Stimulated activated CD8-positive, alpha-beta memory T cell treated with anti-CD3 and anti-CD28 coated beads, Interleukin-4, amount 100 ng/mL, for 1 hour (primary cell): ENCODE measurements at places on chromosomes 4 and X.

DNA sequence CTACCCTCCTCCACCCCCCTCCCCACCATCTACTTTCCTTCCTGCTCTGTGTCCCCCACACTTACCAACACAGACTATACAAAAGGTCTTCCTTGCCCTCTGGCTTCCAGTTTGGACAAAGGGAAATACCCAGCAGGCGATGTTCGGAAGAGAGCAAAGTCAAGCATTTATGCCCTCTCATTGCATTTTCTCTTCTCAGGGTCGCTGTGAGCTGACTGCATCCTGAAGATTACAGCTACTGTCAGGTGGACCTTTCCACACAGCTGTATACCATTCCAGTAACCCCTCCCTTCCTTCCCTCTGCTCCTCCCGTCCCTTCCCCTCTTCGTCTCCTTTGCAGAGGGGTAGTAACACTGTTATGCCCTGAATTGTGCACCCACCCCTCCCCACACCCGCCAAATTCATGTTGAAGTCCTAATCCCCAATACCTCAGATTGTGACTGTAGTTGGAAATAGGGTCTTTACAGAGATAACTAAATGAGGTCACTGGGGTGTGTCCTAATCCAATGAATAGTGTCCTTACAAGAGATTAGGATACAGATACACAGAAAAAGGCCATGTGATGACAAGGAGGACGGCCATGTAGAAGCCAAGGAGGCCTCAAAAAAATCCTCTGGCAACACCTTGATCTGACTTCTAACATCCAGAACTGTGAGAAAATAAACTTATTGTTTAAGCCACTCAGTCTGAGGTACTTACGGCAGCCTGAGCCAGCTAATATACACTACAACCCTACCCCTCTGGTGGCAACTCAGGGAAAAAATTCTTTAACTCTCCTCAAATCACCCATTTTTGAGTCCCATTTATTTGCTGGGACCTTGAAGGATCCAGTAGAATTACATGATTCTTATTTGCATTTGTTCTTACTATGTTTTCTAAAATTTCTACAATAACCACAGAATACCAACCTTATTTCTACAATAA lies 11.7 kb downstream of the MORF4L2 start:
- DNase-seq = no peak

- DNase-seq = no peak
Observed at GRCh38 chr4:110224812-110225211, 26.4 kb upstream of the ELOVL6 start.

- DNase-seq = no peak
Observed at GRCh38 chr4:165464813-165465381, 86.1 kb downstream of the CPE start.

GRCh38 chr4:54230484-54231418 lies 1.7 kb downstream of the PDGFRA start:
- no peak for DNase-seq

DNA sequence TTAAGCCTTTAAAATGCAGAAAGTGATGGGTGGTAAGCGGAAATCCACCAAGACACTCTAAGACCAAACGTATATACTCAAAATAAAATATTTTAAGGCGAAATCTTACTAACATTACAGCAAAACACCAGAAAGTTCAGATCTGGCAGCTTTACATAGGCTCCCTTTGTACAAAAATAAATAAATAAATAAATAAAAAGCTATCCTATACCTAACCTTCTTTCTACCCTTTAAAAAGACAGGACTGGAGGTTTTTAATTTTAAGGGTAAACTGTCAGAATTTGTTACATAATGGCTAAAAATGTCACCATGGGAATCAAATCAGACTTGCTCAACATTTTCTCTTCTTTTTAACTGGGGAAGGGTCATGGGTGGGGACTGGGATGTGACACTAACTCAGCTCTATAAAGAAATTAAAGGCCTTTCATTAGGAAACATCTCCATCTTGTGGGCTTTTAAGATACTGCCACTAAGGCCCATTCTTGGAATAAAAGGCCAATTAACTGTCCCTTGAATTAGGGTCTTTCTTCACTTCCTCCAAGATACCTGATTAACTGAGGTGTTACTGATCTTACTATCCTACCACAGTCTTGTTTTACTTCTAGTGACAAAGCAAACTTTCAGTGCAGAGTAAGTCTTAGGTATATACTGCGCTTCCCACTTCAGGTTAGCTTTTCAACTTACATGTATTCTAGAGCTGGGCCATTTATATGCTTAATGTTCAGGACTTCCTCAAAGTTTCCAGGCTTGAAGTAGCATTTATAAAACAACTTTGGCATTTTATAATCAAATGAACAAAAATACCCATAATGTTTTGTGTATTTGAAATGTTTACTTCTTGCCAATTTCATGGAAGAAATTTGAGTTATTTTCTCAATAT lies 13.3 kb downstream of the HNRNPD start:
- DNase-seq = no peak

DNA sequence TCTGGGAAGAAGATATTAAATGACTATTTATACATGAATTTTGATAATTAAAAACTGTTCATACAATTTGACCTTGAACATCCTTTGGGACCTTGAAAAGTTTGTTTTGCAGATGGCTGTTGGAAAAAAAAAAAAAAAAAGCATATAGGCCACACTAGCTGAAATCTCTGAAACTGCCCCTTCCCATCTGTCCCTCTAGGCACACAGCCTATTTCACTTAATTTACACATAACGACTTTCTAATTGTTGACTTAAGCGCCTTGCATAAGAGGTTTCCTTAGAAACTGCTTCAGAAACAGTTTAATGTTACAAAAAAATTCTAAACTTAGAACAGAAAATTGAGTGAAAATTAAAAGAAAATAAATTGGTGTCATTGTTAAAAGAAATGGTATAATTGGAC lies 131.0 kb downstream of the COX18 start:
- no peak for DNase-seq

GRCh38 chr4:53306729-53307128 lies 59.1 kb downstream of the SCFD2 start:
- no peak for DNase-seq

DNA sequence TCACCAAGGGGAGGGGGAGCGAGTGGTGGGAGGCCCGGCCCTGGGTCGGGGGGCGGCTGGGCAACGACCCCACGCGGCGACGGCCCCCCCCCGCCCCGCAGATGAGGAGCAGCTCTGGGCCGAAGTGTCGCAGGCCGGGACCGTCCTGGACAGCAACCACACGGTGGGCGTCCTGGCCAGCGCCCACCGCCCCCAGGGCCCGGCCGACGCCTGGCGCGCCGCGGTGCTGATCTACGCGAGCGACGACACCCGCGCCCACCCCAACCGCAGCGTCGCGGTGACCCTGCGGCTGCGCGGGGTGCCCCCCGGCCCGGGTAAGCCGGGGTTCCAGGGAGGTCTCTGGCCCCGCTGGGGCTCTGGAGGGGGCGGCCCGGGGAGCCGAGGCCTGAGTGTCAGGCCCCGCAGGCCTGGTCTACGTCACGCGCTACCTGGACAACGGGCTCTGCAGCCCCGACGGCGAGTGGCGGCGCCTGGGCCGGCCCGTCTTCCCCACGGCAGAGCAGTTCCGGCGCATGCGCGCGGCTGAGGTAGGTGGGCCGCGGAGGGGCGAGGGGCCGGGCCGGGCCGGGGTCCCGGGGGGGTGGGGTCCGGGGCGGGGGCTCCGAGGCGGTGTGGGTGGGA lies 8.7 kb upstream of the FGFRL1 start:
- no peak for DNase-seq

DNA sequence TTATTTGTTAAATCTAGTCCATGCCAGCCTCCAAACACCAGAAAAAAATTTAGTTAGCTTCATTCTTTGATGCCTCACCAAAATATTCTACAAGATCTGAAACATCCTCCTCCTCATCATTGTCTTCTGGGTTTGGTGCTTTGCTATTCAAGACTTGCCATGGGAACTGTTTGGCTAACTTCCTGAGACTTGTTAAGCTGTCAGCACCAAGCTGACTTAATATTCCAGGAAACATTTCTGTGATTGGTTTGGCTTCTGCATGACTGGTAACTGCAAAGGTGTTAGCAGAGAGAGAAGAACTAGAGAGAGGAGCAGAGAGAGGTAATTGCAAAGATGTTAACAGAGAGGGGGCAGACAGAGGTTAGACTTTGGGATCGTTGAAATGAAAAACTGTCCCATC lies 101.3 kb downstream of the PALLD start:
- no peak for DNase-seq

DNA sequence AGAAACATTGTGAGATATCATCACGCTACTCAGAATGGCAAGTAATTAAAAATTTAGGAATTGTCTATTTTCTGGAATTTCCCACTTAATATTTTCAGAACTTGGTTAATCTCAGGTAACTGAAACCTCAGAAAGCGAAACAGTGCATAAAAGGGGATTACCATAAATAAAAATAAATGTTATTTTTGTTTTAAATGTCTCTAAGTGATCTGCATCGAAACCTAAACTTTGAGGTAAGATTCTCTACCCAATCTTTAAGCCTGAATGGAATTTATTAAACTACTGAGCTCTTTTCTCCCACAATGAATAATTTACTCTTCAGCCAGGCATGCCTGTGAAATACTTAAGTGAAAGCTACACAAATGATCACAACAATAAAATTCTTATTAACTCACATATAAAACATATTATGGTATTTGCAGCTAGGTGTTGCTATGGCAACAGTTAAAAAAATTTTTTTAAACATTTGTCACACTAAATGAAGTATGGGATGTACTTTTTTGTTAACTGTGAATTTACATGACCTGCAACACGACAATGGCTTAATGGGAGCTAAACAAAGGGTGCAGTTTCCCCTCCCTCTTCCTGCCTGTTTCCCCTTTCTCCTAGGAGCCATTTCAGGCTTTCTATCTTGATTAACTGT lies 220.2 kb upstream of the PRPS2 start:
- DNase-seq = no peak

GRCh38 chr4:48103483-48104139 lies 30.4 kb downstream of the TXK start:
- DNase-seq = no peak

- no peak for DNase-seq
Observed at GRCh38 chr4:79178760-79179159, 147.1 kb downstream of the NAA11 start.

DNA sequence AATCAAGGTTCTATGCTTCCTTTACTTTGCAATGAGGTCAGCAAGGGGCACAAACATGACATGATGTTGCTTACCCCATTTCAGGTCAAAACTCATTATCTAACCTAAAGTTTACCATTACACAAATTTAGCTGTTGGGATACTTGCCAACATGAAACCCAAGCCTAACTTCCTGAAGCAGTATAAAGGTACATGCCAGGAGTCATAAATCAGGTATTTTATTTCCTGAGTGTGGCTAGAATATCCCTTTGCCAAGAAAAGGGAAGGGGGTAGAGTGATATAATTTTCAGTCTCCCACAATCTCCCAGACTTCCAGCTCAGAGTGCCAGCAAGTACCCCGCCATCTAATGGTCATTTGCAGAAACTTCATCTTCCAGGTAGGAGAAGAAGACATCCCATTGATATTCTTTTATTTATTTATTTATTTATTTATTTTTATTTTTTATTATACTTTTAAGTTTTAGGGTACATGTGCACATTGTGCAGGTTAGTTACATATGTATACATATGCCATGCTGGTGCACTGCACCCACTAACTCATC lies 136.6 kb downstream of the NEXMIF start:
- no peak for DNase-seq

DNA sequence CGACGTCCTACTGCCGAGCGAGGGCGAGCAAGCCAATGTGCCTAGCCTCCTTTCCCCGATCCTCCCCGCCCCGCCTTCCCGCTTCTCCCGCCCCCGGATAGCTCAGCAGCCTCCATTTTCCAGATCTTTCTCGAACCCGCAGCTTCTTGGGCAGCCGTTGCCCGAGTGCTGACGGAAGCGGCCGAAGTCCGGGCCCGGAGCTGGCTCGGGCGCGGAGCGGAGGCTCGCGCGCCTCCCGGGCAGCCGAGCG lies 172 bp upstream of the HSPA4L start:
- DNase-seq = no peak

DNA sequence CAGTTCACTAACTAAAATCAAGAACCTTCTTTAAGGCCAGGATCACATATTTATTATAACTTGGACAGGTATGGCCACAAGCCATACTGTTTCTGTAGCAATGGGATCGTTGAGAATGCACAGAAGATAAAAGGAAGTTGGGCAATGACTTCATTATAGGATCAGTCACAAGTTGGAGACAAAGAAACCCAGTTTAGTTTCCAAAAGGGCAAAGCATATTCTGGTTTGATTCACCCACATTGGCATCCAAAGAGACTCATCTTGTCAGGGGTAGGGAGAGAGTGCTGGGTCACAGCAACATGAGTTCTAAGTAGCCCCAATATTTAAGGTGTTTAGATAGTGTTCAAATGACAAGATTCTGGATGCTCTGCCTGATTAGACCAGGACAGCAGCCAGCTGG lies 317.1 kb upstream of the GALNT7 start:
- no peak for DNase-seq
